ENCODE measurements at places on chromosomes 4 and X. TPM values are rescaled to one million over a fixed set of nuclear protein-coding genes. Genes with fewer than 3 reads are reported as not detected.

Gene ODAPH
- total RNA-seq, result not detected

Gene FAT1
- 84.3 TPM for total RNA-seq

Gene USP17L20
- not detected for total RNA-seq

Gene NRK
- total RNA-seq, result 1.3 TPM

Gene ZCCHC12
- 0.41 TPM for total RNA-seq

Gene RAB40A
- total RNA-seq, result 1.1 TPM

Gene NWD2
- total RNA-seq, result not detected

Gene CT47B1
- total RNA-seq, result not detected

Gene BEND4
- 0.43 TPM for total RNA-seq

Gene APELA
- total RNA-seq, result not detected

Gene ARL9
- total RNA-seq, result not detected

Gene IL3RA
- total RNA-seq, result 43.0 TPM

Gene RNF212
- 6.9 TPM for total RNA-seq

Gene GPR50
- not detected for total RNA-seq

Gene F11
- total RNA-seq, result 24.7 TPM

Gene NOP14
- 21.4 TPM for total RNA-seq

Gene TTC29
- total RNA-seq, result not detected

Gene ATP1B4
- not detected for total RNA-seq
